ENCODE measurements at places on chromosomes 7 and 10.
A peak's percentile ranks its signal among the peaks of the same experiment; 100 is the strongest.

GRCh38 chr7:38736138-38736537 is 105.0 kb upstream of the AMPH start:
- DNase-seq = no peak

- no peak for DNase-seq
Observed at GRCh38 chr7:44313621-44314031, 11.8 kb downstream of the CAMK2B start.

DNA sequence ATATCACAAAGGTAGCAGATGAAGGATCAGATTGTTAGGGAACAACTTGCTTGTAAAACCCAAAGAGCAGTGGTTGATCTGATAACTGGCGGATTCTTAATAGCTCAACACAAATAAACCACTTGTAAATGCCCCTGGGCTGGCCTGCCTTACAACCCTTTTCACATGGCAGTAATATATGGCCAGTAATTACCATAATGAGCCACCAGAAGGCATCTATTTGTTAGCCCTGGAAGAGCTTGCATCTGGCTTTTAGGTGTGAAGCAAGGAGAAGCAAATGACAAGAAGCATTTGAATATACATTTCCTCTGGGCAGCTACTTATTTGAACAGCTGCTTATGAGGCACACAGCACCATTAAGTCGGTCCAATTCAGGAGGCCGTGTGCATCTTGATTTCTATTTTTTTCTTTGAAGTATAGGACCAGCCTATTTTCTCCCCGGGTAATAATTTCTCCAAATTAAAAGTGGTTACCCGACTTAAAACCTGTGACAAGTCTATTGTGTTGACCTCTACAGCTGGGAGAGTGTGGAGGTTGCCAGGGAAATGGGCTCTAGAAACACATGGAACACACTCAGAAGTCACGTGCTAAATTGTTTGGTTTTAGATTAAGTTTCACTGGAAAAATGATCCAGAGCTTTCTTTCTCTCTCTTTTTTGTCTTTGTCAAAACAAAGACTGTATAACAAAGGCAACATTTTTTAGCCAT is 113.4 kb downstream of the SEM1 start:
- DNase-seq = no peak

DNA sequence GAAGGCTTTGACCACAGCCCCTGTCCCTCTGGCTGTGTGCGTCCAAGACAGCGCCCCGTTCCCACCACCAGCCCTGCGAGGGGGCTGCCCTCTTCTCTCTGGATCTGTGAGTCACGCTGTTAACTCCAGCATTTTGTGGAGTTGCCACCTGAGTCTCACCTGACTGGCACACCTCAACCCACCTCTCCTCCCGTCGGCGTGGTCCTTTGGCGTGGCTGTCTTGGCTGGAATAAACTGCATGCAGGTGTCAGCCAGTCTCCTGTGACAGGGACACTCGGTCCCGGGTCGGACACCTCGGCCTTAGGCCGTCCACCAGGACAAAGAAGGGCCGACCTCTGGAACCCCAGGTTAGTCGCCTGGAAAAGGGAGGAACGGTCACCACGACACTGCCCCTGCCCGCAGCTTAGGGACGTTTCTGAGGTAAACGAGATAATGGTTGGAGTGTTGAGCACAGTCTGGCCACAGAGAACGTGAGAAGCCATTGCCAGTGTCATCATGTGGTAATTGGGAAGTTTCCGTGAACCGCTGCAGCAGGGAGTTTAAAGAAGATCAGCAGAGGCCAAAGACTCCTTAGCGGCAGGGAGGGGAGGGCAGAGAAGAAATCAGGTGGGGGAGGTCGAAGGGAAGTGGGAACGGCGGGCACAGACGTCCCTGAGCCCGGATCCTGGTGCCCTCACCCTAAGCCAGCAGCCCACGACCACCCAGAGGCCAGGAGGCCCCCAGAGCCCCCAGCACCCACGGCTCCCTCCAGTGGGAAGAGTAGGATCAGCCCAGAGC is 73.6 kb upstream of the FAM20C start:
- DNase-seq = no peak

- DNase-seq = no peak
Observed at GRCh38 chr7:42175834-42176723, 60.9 kb downstream of the GLI3 start.

DNA sequence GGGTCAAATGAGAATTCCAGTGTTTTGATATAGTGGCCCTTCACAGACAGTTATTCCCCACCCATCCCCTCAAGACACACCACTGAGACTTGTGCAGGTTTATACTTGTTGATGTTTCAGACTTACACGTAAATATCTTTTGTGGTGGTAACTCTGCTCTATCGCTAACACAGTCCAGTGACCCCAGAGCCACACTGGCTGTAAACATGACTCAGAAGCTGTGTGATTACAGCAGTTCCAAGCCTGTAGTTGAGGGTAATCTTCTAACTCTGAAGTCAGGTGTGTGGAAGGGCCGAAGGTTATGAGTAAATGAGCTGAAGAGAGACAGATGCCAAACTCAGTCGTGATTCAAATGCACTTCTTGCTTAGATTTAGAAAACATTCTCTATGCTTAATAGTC is 19.4 kb downstream of the NOBOX start:
- no peak for DNase-seq

GRCh38 chr7:150980663-150981062 is 2.5 kb upstream of the KCNH2 start:
- no peak for DNase-seq

- DNase-seq = no peak
Observed at GRCh38 chr7:51260516-51260915, 56.1 kb downstream of the COBL start.

DNA sequence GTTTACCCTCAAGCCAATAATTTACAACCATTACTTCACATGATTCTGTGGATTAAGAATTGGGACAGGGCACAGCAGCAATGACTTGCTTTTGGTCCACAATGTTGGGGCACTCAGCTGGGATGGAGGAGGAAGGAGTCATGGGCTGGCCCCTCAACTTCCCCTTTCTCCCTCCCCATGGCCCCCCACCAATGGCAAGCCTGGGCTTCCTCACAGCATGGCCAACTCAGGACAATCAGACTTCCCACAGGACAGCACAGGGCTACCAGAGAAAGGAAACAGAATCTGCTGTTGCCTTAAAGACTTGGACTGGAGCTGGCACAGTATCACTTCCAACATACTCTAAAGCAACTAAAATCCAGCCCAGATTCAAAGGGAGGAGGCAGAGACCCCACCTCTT is 160.7 kb downstream of the PTPN20 start:
- DNase-seq = no peak

DNA sequence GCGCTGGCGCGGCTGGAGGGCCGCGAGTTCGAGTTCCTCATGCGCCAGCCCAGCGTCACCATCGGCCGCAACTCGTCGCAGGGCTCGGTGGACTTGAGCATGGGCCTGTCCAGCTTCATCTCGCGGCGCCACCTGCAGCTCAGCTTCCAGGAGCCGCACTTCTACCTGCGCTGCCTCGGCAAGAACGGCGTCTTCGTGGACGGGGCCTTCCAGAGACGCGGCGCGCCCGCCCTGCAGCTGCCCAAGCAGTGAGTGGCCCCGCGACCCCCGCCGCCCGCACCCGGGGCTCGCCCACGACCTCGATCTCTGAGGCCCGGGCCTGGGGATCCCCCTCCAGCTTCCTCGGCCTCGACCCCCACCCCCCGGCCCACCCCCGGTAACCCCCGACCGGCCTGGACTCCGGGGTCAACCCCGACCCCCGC is 537 bp downstream of the FOXK1 start:
- no peak for DNase-seq

DNA sequence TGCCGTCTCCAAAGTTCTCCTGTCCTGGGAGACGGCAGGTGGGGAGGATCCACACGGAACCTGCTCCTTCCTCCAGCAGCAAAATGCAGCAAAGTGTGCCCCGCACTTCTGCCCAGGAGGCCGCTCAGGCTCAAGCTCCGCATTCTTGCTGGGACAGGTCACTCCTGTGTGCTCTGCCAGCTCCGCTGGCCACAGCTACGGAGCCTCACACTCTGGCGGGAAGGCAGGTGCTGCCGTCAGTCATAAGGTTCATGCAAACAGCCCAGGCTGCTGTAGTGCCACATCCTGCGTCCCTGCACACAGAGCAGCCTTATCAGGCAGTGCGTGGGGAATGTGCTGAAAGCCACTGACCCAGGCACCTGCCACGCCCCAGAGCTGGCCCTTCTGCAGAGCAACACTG is 22.4 kb downstream of the ADGRA1 start:
- no peak for DNase-seq

GRCh38 chr10:85741626-85742300 is 624.8 kb downstream of the GRID1 start:
- DNase-seq = no peak

- no peak for DNase-seq
Observed at GRCh38 chr7:45884136-45884535, 4.2 kb upstream of the IGFBP1 start.

DNA sequence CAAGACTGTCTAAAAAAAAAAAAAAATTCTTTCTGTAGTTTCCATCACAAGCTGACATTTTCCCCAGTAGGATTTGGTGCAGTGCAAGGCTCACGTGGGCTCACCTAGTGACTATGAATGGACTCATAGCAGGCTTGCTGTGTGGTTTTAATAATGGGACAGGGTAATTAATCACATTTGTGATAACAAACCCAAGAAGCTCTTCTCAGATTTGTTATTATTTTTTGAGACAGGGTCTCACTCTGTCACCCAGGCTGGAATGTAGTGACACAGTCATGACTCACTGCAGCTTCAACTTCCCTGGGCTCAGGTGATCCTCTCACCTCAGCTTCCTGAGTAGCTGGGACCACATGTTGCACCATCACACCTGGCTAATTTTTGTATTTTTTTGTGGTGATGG is 40.0 kb downstream of the NACAD start:
- DNase-seq = no peak

DNA sequence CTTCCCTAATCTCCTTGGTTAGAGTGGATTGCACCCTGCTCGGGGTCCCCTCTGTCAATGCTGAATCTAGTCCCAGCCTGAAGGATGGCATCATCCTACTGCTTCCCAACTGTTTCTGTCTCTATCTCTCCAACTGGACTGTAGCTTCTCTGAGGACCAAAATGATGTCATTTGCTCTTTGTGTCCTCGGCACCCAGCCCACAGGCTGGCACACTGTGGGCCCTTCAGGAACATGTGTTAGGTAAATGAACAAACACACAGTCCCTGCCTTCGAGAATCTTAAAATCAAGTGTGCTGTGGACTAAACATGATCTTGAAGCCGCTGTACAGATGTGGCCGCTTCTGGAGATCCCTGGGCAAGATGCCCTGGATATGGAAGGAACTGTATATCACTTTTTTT is 5.0 kb upstream of the CDH23 start:
- no peak for DNase-seq

- DNase-seq = no peak
Observed at GRCh38 chr10:51574248-51575048, 124.9 kb downstream of the CSTF2T start.

DNA sequence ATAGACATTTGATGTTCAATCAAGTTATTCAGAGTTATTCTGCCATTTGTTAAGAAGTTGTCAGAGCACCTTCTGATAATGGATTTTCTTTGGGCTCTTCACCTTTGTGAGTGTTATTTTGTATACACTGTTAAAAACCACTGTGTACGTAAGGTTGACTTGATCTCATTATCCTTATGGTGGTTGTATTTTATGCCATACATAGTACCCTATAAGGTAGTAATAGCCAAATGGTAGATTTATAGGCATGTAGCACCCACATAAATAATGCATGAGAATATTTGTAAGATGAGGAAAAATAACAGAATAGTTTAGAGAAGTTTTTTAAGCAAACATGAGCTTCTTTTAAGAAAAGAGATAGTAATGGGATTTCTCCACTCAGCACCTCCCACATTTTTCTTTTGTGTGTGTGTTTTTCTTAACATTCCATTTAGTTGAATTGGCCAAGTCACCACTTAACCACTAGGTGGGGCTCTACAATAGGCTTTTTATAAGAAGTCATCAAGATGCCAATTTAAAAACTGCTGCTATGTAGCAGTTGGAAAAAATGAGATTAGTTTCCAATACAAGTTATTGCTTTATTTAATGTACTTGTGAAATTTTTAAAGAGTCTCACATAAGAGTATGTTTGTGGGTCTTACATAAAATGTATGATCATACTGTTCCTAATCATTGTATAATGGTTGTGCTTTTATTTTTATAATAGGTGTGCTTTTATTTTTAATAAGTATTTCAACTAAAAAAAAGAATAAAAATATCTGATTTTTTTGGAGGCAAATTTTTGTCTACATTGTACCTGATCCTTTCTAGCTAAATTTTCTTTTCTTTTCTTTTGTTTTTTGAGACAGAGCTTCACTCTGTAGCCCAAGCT is 41.1 kb upstream of the STMP1 start:
- peak; percentile 49 for DNase-seq

DNA sequence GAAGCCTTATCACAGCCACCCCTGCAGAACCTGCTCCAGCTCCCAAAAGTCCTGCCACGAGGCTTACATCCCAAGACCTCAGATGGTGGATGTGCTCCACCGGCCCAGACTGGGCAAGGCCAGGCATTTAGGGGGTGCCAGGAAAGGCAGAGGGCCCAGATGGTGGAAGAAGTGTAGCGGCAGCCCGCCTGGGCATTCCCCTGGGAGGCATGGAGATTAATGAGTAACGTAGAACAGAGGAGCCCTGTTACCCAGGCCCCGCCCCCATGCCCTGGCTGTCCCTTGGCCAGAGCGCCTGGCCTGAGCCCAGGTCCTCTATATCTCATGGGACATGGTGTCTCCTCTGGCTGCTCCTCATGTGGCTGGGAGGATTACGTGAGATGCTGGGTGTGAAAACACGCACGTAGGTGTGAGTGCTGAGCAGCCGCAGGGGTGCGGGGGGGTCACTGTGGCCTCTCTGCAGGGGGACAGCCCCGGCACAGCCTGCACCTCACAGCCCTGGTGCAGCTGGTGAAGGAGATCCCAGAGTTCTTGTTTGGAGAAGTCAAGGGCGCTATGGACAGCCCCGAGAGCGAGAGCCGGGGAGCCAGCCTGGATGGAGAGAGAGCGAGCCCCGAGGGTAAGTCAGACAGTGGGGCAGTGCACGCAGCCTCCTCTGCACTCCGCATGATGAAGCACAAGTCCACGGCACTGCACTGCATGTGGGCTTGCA is 52.9 kb downstream of the ZNF467 start:
- no peak for DNase-seq

- no peak for DNase-seq
Observed at GRCh38 chr10:79181698-79182521, 113.1 kb downstream of the ZMIZ1 start.

Data from hepatic stellate cell (primary cell).